ENCODE measurements at places on chromosomes 2 and 18. TPM values are rescaled to one million over a fixed set of nuclear protein-coding genes. Genes with fewer than 3 reads are reported as not detected.

GRCh38 chr2:150495993-150496627 is 8.6 kb upstream of the RND3 start:
- H3K4me3 ChIP-seq: no peak overlapping the region
- peaks cover 6% of the 10 kb centered on the region for H3K27me3 ChIP-seq
- H3K4me1 ChIP-seq: no peaks in the 10 kb centered on the region
- no peaks in the 10 kb centered on the region for H3K36me3 ChIP-seq

DNA sequence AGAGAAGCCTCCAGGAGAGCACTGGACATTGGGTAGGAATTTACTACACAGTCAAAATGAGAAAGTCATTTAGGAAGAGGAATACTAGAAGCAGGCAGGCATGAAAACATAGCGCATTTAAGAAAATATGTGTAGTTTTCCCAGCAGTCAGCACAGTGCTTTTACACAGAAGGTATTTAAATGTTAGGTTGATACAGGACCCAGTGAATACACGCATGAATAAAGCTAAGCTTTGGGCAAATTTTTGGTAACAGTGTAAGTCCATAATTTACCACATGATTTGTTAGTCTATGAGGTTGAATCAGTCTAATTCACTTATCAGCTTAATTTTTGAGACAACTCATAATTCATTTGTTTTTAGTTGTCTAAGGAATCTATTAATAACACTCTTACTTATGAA is 421.7 kb upstream of the CDH20 start:
- no peaks in the 10 kb centered on the region for H3K4me1 ChIP-seq
- no peak for DNase-seq
- H3K36me3 ChIP-seq: no peaks in the 10 kb centered on the region
- no peak overlapping the region for H3K4me3 ChIP-seq
- H3K27me3 ChIP-seq: no peaks in the 10 kb centered on the region
- no peak overlapping the region for H3K27ac ChIP-seq

DNA sequence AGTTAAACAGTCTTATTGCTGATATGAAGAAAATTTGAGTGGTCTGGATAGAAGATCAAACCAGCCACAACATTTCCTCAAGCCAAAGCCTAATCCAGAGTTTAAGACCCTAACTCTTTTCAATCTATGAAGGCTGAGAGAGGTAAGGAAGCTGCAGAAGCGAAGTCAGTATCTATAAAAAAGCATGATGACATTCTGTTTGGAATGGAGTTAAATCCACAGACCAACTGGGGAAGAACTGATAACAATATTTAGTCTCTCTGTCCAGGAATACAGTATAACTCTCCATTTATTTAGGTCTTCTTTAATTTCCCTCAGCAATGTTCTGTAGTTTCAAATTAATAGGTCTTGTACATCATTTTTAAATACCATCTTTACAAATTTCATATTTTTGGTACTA is 16.0 kb downstream of the PIGN start:
- no peaks in the 10 kb centered on the region for H3K27me3 ChIP-seq
- peaks cover 5% of the 10 kb centered on the region for H3K36me3 ChIP-seq
- H3K4me3 ChIP-seq: no peak overlapping the region
- no peak overlapping the region for H3K27ac ChIP-seq
- H3K4me1 ChIP-seq: no peaks in the 10 kb centered on the region
- no peak for DNase-seq

- no peaks in the 10 kb centered on the region for H3K27me3 ChIP-seq
- no peak for DNase-seq
- no peaks in the 10 kb centered on the region for H3K4me1 ChIP-seq
- no peak overlapping the region for H3K4me3 ChIP-seq
Observed at GRCh38 chr2:80028584-80028983, 276.0 kb downstream of the LRRTM1 start.

DNA sequence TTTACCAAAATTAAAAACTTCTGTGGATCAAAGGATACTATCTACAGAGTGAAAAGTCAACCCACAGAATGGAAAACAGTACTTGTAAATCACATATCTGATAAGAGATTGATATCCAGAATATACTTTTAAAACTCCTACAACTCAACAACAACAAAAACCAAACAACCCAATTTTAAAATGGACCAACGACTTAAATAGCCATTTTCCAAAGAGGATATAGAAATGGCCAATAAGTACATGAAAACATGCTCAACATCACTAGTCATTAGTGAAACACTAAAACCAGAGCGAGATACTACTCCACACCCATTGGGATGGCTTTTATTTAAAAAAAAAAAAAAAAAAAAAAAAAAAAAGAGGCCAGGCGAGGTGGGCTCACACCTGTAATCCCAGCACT is 68.1 kb downstream of the DYM start:
- no peak overlapping the region for H3K4me3 ChIP-seq
- peaks cover 7% of the 10 kb centered on the region for H3K36me3 ChIP-seq
- no peak for DNase-seq
- H3K27ac ChIP-seq: no peak overlapping the region
- no peaks in the 10 kb centered on the region for H3K27me3 ChIP-seq
- no peaks in the 10 kb centered on the region for H3K4me1 ChIP-seq

DNA sequence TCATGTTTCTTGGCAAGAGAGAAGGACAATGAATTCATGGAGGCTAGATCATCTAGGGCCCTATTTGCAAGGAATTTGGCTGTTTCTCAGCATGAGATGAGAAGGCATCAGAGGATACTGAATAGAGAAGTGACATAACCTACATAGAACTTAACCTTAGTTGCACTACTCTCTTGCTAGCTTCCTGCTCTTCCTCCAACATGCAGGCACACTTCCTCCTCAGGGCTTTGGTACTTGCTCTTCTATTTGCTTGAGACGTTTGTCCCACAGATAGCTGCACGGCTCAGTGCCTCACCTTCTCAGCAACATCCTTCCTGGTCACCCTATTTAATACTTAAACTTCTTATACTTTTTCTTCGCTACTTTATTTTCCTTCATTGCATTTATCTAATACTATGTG is 20.0 kb upstream of the LANCL1 start:
- H3K36me3 ChIP-seq: no peaks in the 10 kb centered on the region
- H3K27me3 ChIP-seq: peaks cover 3% of the 10 kb centered on the region
- no peak overlapping the region for H3K27ac ChIP-seq

- H3K36me3 ChIP-seq: no peaks in the 10 kb centered on the region
- no peak overlapping the region for H3K27ac ChIP-seq
- no peak for DNase-seq
- H3K4me1 ChIP-seq: no peaks in the 10 kb centered on the region
Observed at GRCh38 chr2:118911166-118911856, 30.7 kb upstream of the MARCO start.

- H3K27me3 ChIP-seq: no peaks in the 10 kb centered on the region
- DNase-seq: no peak
- no peak overlapping the region for H3K27ac ChIP-seq
- H3K36me3 ChIP-seq: peaks cover 6% of the 10 kb centered on the region
- H3K4me3 ChIP-seq: no peak overlapping the region
Observed at GRCh38 chr18:9516437-9517064, 41.2 kb downstream of the RALBP1 start.

DNA sequence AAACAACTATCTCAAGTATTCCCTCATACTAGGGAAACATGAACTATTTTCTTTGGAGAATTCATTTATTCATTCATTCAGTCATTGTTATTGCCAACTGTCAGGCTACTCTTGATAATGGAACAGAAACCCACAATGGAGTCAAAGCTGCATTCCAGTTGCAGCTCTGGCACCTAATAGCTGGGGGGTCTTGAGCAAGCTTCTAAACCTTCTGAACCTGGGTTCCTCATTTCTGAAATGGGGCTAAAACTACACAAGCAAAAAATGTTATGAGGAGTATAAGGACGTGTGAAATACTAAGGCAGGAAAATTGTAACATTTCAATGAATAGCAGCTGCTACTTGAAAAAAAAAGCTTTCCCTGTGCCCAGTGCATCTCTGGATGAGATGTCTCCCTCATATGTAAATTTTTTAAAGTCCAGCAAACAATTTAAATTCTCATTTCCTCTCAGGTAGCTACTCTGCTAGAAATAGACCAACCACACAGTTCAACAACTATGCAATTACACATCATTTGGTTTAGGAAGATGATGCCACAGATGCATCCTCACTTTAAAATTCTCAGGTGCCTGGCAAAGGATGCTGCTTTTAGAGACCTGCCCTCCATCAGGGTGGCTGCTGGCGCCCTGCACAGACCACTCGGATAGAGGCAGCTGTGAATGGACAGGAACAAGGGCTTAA is 38.5 kb downstream of the SPRED2 start:
- DNase-seq: no peak
- peaks cover 67% of the 10 kb centered on the region for H3K4me1 ChIP-seq
- H3K27ac ChIP-seq: no peak overlapping the region
- H3K4me3 ChIP-seq: no peak overlapping the region

CDH7 gene
- total RNA-seq: not detected

CERKL gene
- total RNA-seq: not detected

YES1 gene
- total RNA-seq: 18.5 TPM

QPCT gene
- total RNA-seq: 1.6 TPM

ICA1L gene
- 5.4 TPM for total RNA-seq

RNF125 gene
- 34.6 TPM for total RNA-seq

Measured in activated T-helper 1 cell treated with anti-CD3 and anti-CD28 coated beads, Interleukin-12 subunit alpha, Interleukin-12 subunit beta, Interleukin-2, Interleukin-4 antibody, amounts not matched to agents 30 ng/mL and 10 ng/mL and 1 ng/mL, durations not matched to agents 14 hours and 24 hours and 36 hours (primary cell).